ENCODE measurements at places on chromosomes 1 and 21.

GRCh38 chr1:231553320-231553719 lies 24.9 kb downstream of the TSNAX start:
- DNase-seq, result no peak

- no peak for DNase-seq
These were observed 271.3 kb upstream of the B3GALT2 start for GRCh38 chr1:193457676-193458075.

- no peak for DNase-seq
These were observed 15.7 kb upstream of the NRIP1 start for GRCh38 chr21:15080526-15080925.

- DNase-seq, result no peak
These were observed 467.5 kb downstream of the SMYD3 start for GRCh38 chr1:246039584-246039983.

GRCh38 chr1:5818755-5819154 lies 173.5 kb downstream of the NPHP4 start:
- DNase-seq, result no peak

DNA sequence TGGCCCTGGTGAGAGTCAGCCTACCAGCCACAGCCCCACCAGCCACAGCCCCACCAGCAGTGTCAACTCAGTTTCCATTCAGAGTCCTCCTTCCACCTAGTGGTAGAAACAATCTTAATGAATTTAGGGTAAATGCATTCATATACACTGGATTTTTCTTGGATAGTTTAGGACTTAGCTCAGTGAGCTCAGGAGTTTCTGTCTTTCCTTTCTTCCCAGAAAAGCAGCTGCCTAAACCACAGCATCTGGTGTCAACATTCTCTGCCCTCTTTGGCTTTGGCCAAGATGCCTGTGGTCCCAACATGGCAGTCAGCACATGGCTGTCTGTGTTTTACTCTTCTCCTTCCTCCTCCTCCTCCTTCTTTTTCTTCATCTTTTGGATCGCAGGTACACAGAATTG lies 94.0 kb downstream of the CLIC6 start:
- no peak for DNase-seq

GRCh38 chr21:38037416-38037815 lies 121.2 kb upstream of the KCNJ6 start:
- DNase-seq, result no peak

- no peak for DNase-seq
These were observed 34.7 kb upstream of the TMEM125 start for GRCh38 chr1:43235040-43235439.

- DNase-seq, result no peak
These were observed 4.5 kb upstream of the FAM177B start for GRCh38 chr1:222732216-222733159.

DNA sequence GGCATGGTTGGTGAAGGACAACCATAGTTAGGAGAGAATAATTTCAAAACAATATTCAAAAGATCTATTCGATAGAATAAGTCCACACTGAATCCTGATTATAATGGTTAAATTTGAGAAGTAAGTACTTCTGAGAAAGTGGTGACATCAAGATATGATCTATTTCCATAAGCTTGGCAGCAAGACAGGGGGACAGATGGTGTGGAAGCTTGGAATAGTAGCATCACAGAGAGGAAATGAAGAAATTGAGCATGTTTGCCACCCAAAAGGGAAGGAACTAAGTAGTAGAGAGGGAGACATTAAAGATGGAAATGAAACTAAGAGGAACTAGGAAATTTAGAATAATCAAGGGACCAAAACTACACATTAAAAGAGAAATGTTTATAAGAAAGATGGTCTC lies 94.5 kb downstream of the OLFM3 start:
- no peak for DNase-seq

GRCh38 chr1:164858096-164858632 lies 299.2 kb downstream of the PBX1 start:
- no peak for DNase-seq

DNA sequence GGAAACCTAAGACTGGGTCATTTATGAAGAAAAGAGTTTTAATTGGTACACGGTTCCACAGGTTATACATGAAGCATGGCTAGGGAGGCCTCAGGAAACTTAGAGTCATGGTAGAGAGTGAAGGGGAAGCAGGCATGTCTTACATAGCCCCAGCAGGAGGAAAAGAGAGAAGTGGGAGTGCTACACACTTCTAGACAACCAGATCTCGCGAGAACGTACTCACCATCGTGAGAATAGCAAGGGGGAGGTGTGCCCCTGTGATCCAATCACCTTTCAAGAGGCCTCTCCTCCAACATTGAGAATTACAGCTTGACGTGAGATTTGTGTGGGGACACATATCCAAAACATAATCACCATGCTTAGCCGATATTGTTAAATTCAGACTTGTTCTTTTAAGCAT lies 62.8 kb downstream of the DYRK1A start:
- no peak for DNase-seq

- DNase-seq, result no peak
These were observed 50.0 kb upstream of the ZNF648 start for GRCh38 chr1:182111496-182111895.

- no peak for DNase-seq
These were observed 22.6 kb downstream of the COL18A1 start for GRCh38 chr21:45427331-45428271.

DNA sequence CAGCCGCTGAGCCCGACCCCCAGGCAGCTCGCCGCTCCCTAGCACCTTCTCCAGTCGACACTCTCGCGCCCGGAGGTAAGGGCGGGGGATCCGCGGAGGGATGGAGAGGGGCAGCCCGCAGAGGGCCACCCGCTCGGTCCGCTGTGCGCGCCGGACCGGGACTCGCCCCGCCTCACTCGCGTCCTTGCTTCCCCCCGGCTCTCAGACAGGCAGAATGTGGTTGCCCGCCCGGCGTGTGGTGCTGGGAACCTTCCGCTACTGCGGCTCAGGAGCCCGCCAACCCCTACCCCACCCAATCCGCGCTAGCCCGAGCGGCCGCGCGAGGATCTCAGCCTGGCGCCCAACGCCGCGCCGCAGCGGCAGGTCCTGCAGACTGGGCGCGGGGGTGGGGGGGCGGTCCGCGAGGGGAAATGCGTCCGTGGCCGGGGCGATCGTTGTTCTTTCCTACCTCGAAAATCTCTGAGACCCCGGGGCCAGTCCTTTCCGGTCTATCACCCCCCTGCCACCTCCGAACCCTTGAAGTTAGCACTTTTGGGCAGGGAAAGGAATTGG lies 404 bp downstream of the LRRC8C start:
- DNase-seq, result peak; percentile 46

- DNase-seq, result no peak
These were observed 538 bp downstream of the GBP2 start for GRCh38 chr1:89125240-89125912.

DNA sequence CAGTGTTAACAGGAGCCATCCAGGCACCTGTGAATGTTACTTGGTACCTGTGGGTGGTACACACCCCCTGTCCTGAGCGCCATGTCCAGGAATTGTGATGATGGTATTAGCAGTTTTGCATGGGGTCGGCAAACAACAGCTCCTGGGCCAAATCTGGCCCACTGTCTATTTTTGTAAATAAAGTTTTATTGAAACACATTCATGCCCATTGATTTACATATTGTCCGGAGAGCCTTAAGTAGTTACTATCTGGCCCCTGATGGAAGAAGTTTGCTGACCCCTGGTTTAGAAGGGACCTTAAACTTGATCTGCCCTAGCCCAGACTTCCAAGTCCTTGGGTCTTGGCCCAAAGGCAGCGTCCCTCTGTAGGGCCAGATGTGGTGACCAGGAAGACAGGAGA lies 58.3 kb downstream of the SPSB1 start:
- no peak for DNase-seq

DNA sequence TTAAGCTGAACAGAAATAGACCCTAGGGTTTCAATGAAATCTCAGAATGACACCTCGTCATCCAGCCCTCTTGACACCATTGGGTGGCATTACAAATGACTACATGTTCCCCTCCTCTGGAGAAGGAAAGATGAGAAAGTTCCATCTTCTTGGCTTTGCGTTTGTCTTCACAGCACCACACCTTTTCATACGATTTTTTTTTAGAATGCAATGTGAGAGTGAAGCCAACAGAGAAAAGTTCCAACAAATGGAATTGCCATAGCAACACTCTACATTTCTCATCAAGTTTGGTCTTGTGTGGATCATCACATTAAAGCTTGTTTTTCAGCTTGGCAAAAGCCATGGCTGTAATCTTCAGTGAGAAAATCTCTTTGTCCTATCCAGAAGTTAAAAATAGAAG lies 183.4 kb upstream of the SNX7 start:
- no peak for DNase-seq

DNA sequence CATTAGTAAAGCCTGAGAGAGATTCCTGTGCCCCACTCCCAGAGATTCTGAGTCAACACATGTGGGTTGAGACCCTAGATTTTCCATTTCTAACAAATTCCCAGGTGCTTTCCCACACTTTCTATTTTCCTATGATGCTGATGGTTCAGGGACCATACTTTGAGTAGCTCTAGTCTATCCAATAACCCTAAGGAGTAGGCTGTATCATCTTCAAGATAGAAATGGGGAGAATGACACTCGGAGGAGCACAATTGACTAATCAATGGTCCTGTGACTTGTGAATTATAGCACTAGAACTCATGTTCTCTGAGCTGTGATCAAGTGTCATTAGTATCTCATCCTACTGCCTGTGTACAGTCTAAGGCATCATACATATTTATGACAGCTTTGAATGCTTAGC lies 232.9 kb upstream of the B3GALT2 start:
- no peak for DNase-seq

DNA sequence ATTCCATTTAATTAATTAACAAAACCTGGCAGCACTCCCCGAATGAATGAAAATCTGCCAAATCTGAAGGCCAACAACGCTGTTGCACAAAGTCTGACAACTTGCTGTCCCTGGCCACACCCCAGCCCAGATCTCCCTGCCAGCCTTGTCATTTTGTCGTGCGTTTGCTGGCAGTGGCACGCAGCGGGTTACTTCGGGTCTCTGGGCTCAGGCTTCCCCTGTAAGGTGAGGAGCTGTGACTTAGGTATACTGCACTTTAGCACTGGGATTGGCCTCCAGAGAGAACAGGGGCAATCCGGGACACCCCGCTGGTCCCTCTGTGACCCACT lies 34.3 kb upstream of the SIM2 start:
- DNase-seq, result no peak

GRCh38 chr1:8397511-8397910 lies 79.6 kb downstream of the SLC45A1 start:
- no peak for DNase-seq

DNA sequence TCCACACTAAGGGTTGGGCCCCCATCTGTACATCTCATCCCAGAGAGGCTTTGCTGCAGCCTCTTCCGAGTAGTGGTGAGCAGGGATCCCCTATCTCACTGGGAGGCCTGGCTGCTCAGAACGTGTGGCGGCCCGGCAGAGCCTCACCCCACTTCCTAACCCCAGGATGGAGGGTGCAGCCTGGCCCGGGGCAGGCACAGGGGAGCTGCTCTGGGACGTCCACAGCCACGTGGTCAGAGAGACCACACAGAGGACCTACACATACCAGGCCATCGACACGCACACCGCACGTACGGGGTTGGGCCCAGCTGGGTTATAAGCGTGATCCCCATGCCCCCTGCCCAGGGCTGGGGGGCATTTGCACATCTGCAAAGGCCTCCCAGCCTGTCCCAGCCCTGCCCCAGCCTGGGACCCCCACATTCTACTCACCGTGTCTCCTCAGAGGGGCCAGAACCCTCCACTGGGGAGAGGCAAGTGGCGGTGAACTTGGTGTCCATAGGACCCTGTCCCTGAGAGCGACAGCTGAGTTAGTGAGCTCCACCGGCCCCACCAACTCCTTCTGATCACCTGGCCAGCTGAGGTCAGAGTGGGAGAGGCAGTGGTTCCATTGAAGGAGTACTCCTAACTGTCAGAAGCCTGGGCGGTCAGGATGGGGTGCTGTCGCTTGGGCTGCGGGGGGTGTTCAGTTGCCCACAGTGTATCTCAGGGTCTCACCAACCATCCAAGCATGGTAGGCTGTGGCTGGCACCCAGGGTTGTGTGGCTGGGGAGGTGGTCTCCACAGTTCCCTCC lies 41.2 kb downstream of the TRIM11 start:
- DNase-seq, result no peak

DNA sequence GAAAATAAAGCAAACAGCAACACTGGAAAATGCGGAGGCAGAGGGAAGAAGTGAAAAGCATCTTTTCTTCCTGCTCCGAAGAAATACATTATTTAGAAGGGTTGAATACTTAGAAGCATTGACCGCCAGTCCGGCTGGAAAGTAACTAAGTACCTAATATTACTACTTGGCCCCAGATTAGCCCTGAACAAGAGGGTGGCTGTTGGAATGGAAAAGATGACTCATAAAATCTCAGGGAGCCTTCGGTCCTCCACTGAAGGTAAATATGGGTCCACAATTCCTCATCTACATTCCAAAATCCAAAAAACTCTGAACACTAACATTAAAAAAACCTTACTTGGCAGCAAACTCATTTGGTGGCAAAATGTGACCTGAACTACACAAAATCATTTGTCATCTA lies 40.1 kb downstream of the BCAR3 start:
- no peak for DNase-seq

GRCh38 chr1:1895456-1896336 lies 4.8 kb upstream of the GNB1 start:
- DNase-seq, result no peak

GRCh38 chr1:154807048-154807591 lies 63.0 kb downstream of the KCNN3 start:
- DNase-seq, result no peak

- no peak for DNase-seq
These were observed 6.8 kb upstream of the OTUD7B start for GRCh38 chr1:150017206-150017750.

DNA sequence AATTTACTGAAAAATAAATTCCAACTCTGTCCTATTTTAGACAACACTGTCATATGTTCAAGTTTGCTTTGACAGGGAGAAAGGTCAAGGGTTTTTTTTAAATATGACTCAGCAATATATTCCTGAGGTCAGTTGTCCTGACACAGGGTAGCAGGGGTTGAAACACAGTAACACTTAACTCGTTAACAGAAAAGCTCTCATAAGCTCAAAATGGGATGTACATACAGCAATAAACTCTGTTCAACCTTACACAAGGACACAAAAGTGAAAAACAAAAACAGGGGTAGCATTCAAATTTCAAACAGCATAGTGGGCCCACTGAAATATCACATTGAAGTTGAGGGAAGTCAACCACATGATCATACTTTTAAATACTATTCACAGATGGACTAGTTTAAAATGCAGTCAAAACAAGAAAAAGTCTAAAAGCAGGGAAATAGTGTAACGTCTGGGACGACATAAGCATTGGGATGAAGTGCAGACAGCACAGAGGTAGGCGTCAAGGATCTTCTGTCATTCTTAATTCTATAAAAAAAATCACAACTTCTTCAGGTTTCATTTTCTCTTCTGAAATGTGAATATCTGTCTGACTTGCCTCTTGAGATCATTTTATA lies 89.9 kb downstream of the SLC44A5 start:
- no peak for DNase-seq

Measured in T-helper 2 cell treated with Interferon-gamma antibody and Interleukin-4, amounts not matched to agents 5 μg/mL and 100 μg/mL, for 36 hours (primary cell).